ENCODE measurements at places on chromosomes 2 and 18. TPM values are rescaled to one million over a fixed set of nuclear protein-coding genes. Genes with fewer than 3 reads are reported as not detected.

DNA sequence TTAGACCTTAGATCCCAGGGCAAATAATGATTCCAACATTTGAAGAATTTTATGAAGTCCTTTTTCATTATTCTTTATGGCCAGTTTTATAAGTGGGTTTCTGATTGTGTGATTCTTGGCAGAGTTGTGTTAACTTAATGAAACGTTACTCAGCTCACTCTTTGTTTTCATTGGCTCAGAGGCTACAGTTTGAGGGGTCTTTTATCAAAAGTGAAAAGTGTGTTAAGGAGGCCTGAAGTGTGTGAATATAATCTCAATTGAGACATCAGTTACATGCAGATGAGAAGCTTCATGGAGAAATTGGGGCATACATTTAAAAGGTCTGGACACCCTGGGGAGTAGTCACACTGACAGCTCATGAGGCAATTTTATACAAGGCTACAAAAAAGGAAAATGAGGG is 74.6 kb downstream of the ASXL3 start:
- no peak for DNase-seq

GRCh38 chr2:229416116-229416694 is 145.1 kb upstream of the PID1 start:
- no peak for DNase-seq

- DNase-seq = no peak
Observed at GRCh38 chr2:51528156-51528555, 496.2 kb upstream of the NRXN1 start.

The RETSAT gene
- total RNA-seq = 59.7 TPM

The REG3G gene
- total RNA-seq = 0.86 TPM

The SLC39A6 gene
- total RNA-seq = 70.5 TPM

All from HCT116 (cell line).